ENCODE measurements at places on chromosomes 3 and 15.

DNA sequence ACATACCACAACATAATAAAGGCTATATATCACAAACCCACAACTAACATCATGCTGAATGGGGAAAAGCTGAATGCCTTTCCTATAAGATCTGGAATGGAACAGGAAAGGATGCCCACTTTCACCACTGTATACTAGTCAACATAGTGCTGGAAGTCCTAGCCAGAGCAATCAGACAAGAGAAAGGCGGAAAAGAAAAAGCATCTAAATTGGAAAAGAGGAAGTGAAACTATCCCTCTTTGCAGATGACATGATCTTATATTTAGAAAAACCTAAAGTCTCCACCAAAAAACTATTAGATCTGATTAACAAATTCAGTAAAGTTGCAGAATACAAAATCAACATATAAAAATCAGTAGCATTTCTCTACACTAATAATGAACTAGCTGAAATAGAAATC is 14.6 kb upstream of the PIK3CA start:
- peak; percentile 46 for DNase-seq

- no peak for DNase-seq
Observed at GRCh38 chr3:42010530-42010929, 48.6 kb upstream of the ULK4 start.

DNA sequence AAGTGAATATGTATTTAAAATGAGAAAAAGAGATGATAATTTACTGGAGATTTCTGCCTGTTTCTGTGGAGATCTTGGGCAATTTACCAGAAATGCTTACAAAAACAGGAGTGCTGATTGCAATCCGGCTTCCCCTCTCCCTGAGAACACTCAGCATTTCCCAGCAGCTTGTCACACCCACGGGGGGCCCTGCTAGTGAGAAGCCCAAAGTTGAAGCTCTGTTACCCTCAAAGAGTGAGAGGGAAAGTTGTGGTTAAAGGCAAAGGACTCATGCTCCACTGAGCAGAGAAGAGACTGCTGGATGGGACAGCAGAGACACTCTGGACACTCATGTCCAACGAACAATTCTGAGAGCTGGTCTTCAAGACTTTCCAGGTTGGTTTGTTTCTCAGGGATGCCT is 2.9 kb downstream of the MCTP2 start:
- peak; percentile 31 for DNase-seq

DNA sequence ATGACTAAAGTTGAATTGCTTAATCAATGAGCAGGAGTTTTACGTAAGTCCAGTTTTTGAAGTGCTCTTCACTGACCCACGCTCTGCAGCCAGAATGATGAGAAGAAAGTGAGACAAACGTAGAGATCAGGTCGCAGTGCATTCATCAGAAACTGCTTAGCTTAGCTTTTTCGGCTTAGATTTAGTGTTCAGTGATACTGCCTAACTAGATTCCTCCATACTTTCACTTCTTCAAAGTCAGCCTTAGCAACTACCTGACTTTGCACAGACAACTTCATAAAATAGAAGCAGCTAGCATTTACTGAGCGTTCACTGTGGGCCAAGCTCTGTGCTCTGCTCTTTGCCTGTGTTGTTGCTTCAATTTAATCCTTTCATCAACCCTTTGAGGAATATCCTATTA is 116.1 kb downstream of the KCNH8 start:
- no peak for DNase-seq

DNA sequence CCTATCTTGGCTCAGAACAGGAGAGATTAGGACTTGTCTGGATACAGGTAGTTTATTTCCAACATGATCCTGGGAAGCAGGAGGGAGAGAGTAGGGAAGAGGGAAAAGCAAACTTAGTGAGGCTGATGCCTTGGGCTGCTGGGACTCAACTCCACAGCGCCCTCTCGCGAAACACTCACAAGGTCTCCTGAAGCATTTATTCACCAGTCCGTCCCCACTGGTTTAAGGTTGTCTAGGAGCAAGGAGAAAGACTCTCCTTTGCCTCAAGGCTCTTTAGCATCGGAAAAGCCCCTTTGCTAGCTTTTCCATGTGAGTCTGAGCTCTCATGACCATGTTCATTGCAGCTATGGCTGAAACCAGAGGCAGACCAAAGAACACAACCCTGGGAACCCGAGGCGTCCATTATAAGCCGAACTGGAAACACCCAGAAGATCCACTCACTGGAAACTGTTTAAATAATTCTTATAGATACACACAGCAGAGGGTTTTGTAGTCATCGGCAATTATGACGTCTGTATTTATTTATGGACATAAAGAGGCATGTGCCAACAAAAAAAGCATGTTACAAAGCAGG is 244.5 kb downstream of the CD47 start:
- DNase-seq, result peak; percentile 52

GRCh38 chr3:160676547-160677303 is at the start of gene ARL14:
TSS of gene ARL14 (plus strand) at chr3:160677160. CDS start at chr3:160677347, 187 bp downstream.
- DNase-seq, result no peak

GRCh38 chr15:89677381-89677780 is 1.8 kb downstream of the PLIN1 start:
- DNase-seq, result no peak

DNA sequence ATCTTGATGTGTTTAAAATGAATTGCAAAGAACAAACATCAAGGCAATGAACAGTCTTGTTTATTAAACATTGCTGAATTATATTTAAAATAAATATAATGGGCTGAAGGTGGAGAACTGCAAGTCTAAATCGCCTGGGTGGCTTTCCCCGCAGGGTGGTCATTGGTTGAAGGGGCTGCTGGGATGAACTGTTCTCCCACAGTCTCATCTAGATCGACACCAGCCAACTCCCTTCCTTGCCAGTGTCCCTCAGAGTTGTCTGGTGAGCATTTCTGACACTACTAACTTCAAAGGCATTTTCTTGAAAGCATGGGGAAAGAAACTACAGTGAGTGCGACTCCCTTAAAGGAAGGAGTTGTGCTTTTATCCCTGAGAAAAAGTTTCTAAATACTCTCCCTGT is 196.5 kb upstream of the LRTM1 start:
- no peak for DNase-seq

- no peak for DNase-seq
Observed at GRCh38 chr3:61343543-61343942, 92.3 kb upstream of the FHIT start.

DNA sequence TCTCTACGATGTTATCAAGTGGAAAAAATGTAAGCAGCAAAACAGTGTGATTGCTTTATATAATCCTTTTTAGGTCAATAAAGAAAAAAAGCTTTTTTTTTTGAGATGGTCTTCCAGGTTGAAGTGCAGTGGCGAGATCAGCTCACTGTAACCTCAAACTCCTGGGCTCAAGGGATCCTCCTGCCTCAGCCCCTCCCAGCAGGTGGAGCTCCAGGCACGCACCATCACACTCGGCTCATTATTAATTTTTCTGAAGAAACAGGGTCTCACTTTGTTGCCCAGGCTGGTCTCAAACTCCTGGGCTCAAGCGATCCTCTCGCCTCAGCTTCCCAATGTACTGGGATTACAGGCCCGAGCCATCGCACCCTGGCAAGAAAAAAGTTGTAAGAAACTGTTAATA is 17.3 kb downstream of the RNF168 start:
- peak; percentile 37 for DNase-seq
